Cardiac septum (tissue), 1 donor: ENCODE measurements at places on chromosomes 3 and 15. TPM values are rescaled to one million over a fixed set of nuclear protein-coding genes. Genes with fewer than 3 reads are reported as not detected.

The TMED3 gene
- 27.2 TPM for total RNA-seq

The IDH3A gene
- total RNA-seq, result 370 TPM

The SCN5A gene
- total RNA-seq, result 166 TPM

The ZXDC gene
- 22.0 TPM for total RNA-seq

The SOX14 gene
- not detected for total RNA-seq

The PLOD2 gene
- total RNA-seq, result 27.3 TPM

The BCHE gene
- 0.81 TPM for total RNA-seq

The GOLGA8T gene
- 1.6 TPM for total RNA-seq

The RBP2 gene
- total RNA-seq, result not detected

The SLC22A13 gene
- total RNA-seq, result 0.22 TPM

The ALDH1L1 gene
- total RNA-seq, result 26.8 TPM

The NR2F2 gene
- total RNA-seq, result 21.0 TPM

The KBTBD13 gene
- 3.3 TPM for total RNA-seq

The TP63 gene
- total RNA-seq, result 0.40 TPM

The PCSK6 gene
- 10.6 TPM for total RNA-seq

The SLC28A1 gene
- total RNA-seq, result 0.83 TPM
